Cerebellar nuclear complex (tissue), 1 donor: ENCODE measurements at places on chromosomes 4 and X.

GRCh38 chr4:154625971-154626370, 13.5 kb upstream of the FGG start:
- no peak for DNase-seq

DNA sequence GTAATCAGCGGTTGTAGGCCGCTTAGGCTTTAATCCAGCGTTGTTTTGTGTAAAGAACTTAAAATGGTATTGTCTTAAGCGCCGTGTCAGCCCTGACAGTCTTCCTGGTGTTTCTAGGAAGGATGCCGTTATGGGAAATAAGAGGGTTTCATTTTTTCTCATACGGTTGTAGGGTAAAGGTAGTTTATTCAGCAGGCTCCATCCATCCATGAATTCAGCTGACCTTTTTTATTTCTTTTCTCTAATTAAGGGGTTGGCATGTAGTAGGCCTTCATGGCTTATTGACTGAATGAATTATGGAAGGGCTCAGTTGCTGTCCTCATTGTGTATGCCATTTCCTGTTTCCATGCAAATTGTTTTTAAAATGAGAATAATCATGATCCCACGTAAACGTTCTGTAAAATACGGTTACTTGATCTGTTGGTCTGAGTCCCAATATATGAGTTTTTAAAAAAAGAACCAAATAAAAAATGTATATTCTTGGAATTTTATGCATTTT, 693 bp downstream of the OCIAD1 start:
- DNase-seq, result no peak

DNA sequence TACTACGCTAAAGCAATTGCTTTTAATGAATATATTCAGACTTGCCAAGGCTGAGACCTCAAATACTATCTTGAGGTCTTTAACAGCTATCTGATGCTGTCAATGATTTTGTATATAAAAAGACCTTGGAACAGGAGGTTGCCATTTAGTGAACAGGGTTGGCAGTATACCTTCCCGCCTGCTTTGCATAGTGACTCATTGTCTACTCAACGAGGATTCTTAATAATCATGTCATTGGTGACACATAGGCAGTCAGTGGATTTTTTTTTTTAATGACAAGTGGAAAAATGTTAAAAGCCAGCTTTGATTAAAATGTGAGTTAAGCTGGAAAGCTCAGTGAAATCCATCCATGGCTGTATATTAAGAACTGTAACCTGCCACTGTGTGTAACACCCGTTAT, 164.0 kb downstream of the ASMT start:
- DNase-seq, result no peak

GRCh38 chr4:145390571-145390970, 91.1 kb upstream of the SMAD1 start:
- no peak for DNase-seq

GRCh38 chr4:20044966-20045365, 206.7 kb upstream of the SLIT2 start:
- no peak for DNase-seq
